Regular cardiac myocyte (primary cell): ENCODE measurements at places on chromosomes 7 and 10. TPM values are rescaled to one million over a fixed set of nuclear protein-coding genes. Genes with fewer than 3 reads are reported as not detected.

The RAPGEF5 gene
- 11.7 and 267 TPM in 2 replicates for total RNA-seq

The BAG3 gene
- 9.0 and 24.9 TPM in 2 replicates for total RNA-seq

The POLR2J2 gene
- 0.85 and 1.7 TPM in 2 replicates for total RNA-seq

The HOXA5 gene
- 0.77 and 0.85 TPM in 2 replicates for total RNA-seq

The TAF5 gene
- 4.2 and 7.5 TPM in 2 replicates for total RNA-seq

The ITIH5 gene
- total RNA-seq, result 0.19 and 1.4 TPM in 2 replicates

The CALHM2 gene
- total RNA-seq, result 15.0 and 16.1 TPM in 2 replicates

The DPYSL4 gene
- 7.5 and 7.6 TPM in 2 replicates for total RNA-seq

The ZNF394 gene
- 30.2 and 36.2 TPM in 2 replicates for total RNA-seq

The ARHGEF35 gene
- total RNA-seq, result 0.85 and 1.5 TPM in 2 replicates

The CYP26A1 gene
- 0.19 TPM in 1 of 2 replicates, not detected in the other for total RNA-seq
